ENCODE measurements at places on chromosomes 13 and 19.

DNA sequence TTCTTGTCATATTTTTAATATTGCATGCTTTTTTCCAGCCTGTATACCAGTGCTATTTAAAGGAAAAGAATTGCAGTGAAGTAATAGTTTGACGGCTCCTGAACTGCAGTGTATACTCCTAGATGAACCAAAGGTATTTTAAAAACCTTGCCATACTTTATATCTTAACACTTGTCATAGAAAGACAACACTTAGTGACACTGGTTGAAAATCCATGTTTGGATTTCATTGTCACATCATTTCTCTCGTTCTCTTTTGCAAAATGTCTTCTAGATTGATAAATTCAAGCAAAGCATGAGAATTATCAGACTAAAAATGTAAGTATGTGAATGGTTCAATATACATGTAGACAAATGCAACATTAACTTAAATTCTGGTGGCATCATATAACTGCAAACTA, 1293.9 kb downstream of the PCDH9 start:
- no peak for DNase-seq

- DNase-seq = no peak
These were observed 22.2 kb downstream of the PCID2 start for GRCh38 chr13:113186061-113186900.

DNA sequence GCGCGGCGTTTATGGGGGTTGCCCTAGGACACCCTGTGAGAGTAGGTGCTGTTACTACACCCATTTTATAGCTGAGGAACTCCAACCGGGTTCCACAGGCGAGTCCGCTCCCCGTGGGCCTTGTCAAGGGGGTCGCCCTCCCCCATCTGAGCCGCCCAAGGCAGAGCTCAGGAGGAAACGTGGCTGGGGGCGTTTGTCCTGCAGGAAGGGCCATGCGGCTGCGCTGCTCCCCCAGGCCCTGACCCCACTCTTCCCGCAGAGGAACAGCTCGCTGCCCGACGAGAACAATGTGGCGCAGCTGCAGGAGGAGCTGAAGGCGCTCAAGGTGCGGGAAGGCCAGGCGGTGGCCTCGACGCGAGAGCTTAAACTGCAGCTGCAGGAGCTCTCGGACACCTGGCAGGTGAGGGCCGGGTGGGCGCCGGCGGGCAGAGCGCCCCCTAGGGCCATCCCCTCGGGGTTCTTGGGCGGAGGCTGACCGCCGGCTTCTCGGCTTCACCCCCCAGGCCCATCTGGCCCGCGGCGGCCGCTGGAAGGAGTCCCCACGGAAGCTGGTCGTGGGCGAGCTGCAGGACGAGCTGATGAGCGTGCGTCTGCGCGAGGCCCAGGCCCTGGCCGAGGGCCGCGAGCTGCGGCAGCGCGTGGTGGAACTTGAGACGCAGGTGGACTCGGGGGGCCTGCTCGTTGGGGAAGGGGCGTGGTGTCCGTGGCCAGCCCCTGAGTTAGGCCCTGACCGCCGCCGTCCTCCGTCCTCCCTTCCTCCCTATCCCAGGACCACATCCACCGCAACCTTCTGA, 12.4 kb downstream of the PRR36 start:
- no peak for DNase-seq

- DNase-seq = no peak
These were observed 100.3 kb upstream of the DOCK9 start for GRCh38 chr13:99078017-99078771.

DNA sequence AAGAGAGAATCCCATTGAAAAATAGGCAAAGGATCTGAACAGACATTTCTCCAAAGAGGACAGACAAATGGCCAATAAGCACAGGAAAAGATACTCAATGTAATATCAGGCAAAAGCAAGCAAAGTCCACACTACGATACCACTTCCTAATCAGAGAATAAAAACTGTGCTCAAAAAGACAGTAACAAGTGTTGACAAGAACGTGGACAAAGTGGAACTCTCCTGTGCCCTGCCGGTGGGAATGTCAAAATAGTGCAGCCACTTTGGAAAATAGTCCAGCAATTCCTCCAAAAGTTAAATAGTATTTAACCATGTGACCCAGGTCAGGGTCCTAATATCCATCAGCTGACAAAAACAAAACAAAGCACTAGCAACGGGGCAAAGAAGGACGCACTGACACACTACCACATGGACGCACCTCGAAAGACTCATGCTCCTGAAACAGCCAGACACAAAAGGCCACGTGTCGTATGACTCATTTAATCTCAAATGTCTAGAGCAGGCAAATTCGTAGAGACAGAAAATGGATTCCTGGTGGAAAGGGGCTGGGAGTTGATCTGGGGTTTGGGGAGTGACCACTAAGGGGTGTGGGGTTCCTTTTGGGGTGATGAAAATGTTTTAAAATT, 5.2 kb downstream of the MIER2 start:
- DNase-seq = no peak

GRCh38 chr19:41796362-41796761, at the start of gene CEACAM3:
TSS of gene CEACAM3 (plus strand) at chr19:41796587. CDS start at chr19:41796678, 91 bp downstream.
- DNase-seq = no peak

DNA sequence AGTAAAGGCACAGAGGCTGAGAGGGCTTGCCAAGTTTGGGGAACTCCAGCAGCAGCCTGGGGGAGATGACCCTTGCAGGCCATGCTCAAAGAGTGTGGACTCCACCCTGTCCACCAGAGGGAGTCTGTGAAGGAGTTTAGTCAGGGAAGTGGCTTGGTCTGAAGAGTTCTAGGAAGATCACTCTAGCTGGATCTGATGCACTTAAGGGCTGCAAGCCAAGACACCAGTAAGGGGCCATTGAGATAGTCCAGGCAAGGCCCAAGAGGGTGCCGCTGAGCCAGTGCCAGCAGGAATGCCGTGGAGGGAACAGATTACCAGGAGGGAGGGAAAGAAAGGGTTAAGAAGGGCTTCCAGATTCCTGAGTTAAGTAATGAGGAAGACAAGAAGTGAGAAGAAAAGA, 68.7 kb downstream of the ZAR1L start:
- peak; percentile 63 for DNase-seq

Measured in GDM1 (cell line).